ENCODE measurements at places on chromosomes 12 and 14. TPM values are rescaled to one million over a fixed set of nuclear protein-coding genes. Genes with fewer than 3 reads are reported as not detected.

The PIWIL1 gene
- 0.43 TPM for polyA plus RNA-seq

The COX14 gene
- polyA plus RNA-seq, result 54.7 TPM

The C14orf132 gene
- polyA plus RNA-seq, result 30.9 TPM

The KLRC4 gene
- polyA plus RNA-seq, result not detected

The BMAL2 gene
- polyA plus RNA-seq, result 6.0 TPM

The AJUBA gene
- polyA plus RNA-seq, result 80.7 TPM

The TPPP2 gene
- 3.0 TPM for polyA plus RNA-seq

The MYL6 gene
- 1,865 TPM for polyA plus RNA-seq

The ADSS1 gene
- 16.4 TPM for polyA plus RNA-seq

The GALNT6 gene
- polyA plus RNA-seq, result 5.8 TPM

The TBX5 gene
- polyA plus RNA-seq, result not detected

The ANAPC5 gene
- 137 TPM for polyA plus RNA-seq

The KRT86 gene
- polyA plus RNA-seq, result not detected

The AKAP3 gene
- 3.8 TPM for polyA plus RNA-seq

The KLHL28 gene
- 17.5 TPM for polyA plus RNA-seq

The ATP5F1B gene
- polyA plus RNA-seq, result 990 TPM

The LMNTD1 gene
- polyA plus RNA-seq, result not detected

The LGR5 gene
- 21.8 TPM for polyA plus RNA-seq

The NGB gene
- polyA plus RNA-seq, result not detected

The DUSP16 gene
- 25.2 TPM for polyA plus RNA-seq

The ETFBKMT gene
- 5.3 TPM for polyA plus RNA-seq

The IL22 gene
- not detected for polyA plus RNA-seq

The TSPAN11 gene
- 5.0 TPM for polyA plus RNA-seq

The PLEKHG7 gene
- polyA plus RNA-seq, result 0.75 TPM

The LRP1-AS gene
- polyA plus RNA-seq, result not detected

The MYO1H gene
- polyA plus RNA-seq, result 1.5 TPM

The TSPAN19 gene
- 0.85 TPM for polyA plus RNA-seq

Data from renal cortex interstitium (tissue), 15 donors.